GM12878 (cell line): ENCODE measurements at places on chromosomes 6 and 20.

GRCh38 chr6:157139054-157139708 lies 184.1 kb downstream of the TMEM242 start:
- no peak for DNase-seq

DNA sequence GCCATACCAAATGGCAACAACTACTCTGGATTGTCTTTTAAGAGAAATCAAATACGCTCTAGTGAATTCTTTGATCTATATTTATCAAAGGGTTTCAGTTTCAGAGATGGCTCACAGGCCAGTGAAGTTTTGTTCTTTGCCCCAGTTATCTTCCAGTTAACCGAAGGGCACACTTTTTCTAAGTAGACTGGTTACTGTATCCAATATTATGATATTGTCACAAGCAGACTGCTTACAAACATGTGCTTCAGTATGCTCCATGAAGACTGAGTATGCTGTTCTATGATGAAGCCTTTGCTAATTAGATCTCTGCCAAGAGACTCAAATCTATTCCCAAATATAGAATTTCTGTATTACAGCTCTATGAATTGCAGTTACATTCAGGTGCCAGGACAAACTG lies 181.1 kb downstream of the REV3L start:
- no peak for DNase-seq

GRCh38 chr6:167704396-167704901 lies 122.3 kb upstream of the AFDN start:
- DNase-seq, result no peak

DNA sequence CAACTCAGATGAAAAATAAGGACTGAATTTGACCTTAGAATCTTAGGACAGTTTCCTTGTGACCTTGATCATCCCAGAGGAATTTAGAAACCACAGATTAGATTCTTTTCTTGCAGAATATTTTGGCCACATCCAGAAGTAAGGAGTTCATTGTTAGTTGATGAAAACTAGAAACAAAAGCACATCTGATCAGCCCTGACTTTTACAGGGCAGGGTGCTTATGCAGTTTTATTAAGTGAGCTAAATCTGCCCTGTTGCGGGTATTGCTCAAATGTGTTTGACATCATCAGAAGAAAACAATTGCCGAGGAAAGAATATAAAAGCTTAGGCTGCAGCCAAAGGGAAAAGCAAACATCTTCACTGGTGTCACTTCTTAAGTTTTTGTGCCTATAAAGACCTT lies 100.8 kb downstream of the MTFR2 start:
- no peak for DNase-seq

DNA sequence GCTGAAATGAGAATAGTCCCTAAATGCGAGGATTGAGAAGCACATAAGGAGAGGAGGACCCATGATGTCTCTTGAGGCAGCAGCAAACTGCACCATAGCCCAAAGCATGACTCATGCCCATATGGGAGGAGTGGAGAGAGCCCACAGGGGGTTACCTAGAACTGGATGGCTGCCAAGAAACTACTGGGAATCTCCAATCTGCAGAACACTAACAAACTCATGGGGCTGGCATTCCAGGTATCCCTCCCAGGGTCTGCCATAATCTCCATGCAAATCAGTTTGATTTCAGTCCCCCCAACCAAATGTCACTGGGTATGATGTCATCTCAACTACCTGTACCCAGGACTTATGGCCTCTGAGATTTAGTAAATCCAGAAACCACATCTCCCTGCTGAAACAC lies 410.5 kb downstream of the PTPRT start:
- DNase-seq, result no peak

DNA sequence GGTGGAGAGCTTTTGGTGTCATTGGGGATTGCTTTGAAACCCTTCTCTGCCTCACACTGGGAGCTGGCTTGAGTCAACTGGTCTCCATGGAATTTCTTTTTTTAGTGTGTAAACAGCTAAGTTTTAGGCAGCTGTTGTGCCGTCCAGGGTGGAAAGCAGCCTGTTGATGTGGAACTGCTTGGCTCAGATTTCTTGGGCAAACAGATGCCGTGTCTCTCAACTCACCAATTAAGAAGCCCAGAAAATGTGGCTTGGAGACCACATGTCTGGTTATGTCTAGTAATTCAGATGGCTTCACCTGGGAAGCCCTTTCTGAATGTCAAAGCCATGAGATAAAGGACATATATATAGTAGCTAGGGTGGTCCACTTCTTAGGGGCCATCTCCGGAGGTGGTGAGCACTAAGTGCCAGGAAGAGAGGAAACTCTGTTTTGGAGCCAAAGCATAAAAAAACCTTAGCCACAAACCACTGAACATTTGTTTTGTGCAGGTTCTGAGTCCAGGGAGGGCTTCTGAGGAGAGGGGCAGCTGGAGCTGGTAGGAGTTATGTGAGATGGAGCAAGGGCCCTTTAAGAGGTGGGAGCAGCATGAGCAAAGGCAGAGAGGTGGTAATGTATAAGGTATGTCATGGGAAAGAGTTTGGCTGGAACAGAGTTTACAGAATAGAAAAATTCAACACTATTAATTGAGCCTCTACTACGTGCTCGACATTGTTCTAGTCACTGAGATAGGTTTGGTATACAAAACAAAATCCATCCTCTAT lies 31.2 kb downstream of the SRSF3 start:
- no peak for DNase-seq
